Stimulated activated CD4-positive, alpha-beta T cell treated with anti-CD3 and anti-CD28 coated beads, Interleukin-15, amount 100 ng/mL, for 48 hours (primary cell): ENCODE measurements at places on chromosomes 5 and 9.

GRCh38 chr5:105619725-105620124 is 2051.0 kb downstream of the EFNA5 start:
- no peak for DNase-seq

DNA sequence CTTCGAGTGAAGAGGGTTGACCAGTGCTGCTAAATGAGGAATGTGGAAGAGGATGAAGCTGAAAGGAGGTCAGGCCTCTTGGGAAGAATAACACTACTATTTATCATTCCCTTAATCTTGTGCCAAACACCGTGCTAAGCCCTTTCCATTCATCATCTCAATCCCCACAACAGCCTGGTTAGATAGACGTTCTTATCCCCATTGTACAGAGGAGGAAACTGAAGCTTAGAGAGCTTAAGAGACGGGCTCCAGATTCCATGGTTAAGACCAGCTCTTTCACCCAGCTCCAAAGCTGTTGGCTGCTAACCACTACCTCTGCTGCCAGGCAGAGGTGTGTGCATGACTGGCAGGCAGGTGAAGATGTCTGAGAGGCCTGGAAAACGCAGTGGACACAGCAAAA is 868 bp upstream of the EPB41L4B start:
- DNase-seq = no peak

DNA sequence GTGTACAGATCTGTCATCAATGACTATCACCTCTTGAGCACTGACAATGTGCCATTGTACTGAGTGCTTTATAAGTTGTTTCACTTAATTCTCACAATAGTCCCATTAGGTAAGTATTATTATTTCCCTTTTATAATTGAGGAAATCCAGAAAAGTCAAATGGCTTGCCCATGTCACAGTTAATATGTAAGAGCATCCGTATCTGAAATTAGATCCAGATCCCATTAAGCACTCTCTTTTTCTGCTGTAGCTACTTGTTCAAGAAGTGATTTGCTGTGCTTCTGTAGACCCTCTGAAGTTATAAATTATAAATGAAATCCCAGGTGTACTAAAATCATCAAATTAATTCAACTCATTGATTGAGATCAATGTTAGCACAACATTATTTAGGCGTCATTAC is 94.7 kb downstream of the INIP start:
- no peak for DNase-seq

GRCh38 chr5:14250084-14250695 is 107.0 kb downstream of the TRIO start:
- DNase-seq = no peak

- DNase-seq = no peak
Measured at GRCh38 chr5:139707445-139708003, 59.4 kb downstream of the CXXC5 start.

- DNase-seq = no peak
Measured at GRCh38 chr5:39419796-39420195, 5.0 kb downstream of the DAB2 start.

DNA sequence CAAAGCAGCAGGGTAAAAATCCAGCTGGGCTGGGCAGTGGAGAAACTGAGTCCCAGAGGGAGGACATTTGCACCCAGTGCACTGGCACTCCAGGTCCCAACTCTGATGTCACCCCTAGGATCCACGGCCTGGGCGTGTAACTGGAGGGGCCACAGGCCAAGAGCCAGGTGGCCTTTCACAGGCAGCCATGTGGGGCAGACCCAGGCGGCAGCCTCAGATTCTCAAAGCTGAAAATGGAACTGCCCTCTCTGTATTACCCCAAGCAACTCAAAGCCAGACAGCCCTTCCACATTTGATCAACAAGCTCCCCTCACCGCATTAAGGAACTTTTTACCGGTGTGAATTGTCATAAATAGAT is 46.7 kb downstream of the RASGEF1C start:
- no peak for DNase-seq

DNA sequence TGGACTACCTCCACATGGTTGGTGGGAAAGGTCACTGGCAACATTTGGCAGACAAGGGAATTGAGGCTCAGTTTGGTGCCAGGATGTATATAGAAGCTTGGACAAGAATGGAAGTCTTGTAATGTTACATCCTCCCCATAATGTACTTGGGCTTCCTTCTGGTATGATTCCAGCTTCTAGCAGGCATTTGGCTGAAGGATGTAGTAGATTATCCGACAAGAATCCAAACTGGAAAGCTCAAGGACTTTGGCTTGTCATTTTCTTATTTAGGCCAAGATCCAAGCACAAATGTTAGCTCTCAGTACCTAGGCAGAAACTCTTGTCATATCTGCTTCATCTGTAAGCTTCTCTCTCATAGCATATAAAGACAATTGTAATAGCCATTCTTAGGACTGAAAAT is 209.1 kb downstream of the MAPKAP1 start:
- no peak for DNase-seq

GRCh38 chr9:83972286-83972685 is 7.7 kb downstream of the HNRNPK start:
- DNase-seq = no peak

GRCh38 chr5:1164696-1165630 is 36.4 kb upstream of the SLC6A19 start:
- no peak for DNase-seq

DNA sequence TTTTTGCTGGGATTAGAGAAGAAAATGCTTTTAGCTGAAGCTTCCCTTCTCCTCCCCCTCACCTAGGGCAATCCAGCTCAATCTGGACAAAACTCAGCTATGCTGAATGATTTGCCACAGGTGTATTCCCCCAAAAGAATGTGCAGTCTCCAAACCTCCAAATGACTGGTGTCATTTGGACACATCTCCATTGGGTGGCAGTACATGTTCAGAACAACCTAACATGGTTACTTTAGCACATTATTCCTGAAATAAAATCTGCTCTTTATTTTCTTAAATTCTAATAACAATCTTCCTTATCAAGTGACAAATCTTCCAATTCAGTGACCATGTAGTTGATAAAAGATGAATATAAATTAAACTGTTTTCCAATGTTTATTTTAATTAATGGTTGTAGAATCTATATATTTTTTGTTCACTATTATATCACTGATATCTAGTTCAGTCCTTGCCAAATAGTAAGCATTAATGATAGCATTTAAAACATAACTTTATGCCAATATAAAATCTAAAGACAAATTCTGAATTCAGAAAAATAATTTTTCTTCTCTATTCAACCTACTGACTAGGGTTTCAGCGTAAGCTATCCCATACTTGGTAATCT is 61.3 kb upstream of the MOCS2 start:
- no peak for DNase-seq

DNA sequence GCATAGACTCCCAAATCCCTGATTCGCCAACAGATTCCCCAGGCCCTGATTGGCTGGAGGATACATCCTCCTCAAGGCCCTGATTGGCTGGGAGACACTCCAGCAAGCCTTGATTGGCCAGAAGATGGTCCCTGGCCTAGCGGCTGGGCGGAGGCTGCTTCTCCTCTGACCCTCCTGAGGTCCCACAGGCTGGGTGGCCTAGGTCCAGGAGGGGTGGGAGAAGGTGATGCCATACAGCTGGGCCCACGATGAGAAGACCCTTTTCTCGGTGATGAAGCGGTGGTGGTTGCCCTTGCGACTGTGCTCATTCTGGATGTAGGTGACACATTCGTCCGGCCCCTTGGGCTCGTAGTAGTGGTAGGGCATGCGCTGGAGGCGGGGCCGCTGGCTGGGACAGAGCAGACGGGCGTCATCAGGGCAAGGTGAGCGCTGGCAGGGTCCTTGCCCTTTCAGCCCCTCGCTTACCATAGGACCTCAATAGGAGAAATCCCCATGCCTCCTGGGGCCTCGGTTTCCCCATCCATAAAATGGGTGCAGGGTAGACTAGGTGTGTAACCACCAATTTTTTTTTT is 9.0 kb upstream of the AK1 start:
- no peak for DNase-seq

DNA sequence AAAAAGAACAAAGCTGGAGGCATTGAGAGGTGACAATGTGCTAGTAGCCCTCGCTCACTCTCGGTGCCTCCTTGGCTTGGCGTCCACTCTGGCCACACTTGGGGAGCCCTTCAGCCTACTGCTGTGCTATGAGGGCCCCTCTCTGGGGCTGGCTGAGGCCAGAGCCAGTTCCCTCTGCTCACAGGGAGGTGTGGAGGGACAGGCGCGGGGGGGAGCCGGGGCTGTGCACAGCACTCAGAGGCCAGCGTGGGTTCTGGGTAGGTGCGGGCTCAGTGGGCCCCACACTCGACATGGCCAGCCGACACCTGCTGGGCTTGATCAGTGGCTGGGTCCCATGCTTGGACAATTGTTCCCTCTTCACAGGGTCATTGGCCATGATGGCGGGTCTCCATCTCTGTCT is 202.5 kb upstream of the GRAMD2B start:
- no peak for DNase-seq

DNA sequence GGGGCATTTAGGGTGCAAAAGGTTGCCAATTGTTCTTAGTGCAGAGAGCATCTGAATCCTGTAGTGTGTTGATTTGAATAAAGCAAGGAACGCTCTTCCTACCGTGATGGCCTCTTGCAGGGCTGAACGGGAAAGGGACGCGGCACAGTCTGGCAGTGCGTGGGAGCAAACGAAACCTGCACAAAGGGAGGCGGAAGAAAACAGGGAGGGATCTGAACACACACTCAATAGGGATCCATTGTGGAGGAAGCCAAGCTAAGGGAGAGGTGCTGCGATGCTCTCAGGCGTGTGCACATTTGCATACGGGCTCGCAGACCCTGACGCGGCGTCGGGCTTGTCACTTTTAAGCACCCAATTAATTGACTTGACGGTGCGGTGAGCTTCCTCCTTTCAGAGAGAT is 414.0 kb upstream of the IRX1 start:
- DNase-seq = no peak

GRCh38 chr9:113504725-113505590 is 41.4 kb downstream of the RGS3 start:
- DNase-seq = no peak

DNA sequence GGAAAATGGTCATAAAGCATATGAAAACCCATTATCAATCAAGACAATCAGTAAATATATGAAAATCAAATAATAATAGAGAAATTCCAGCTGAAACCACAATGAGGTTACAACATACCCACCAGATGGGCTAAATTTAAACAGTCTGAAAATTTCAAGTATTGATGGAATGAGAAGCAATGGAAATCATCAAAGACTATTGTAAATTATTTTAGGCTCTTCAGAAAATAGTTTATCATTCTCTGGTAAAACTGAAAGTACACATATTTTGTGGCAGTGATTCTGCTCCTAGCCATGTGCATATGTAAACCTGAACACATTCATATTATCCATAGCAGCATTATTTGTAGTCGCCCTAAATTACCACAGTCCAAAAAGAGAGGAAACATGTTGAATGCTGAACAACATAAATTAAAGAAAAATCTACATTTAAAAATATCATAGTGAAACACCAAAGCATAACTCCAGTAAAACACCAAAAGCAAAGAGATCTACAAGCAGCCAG is 215.3 kb downstream of the PRELID2 start:
- DNase-seq = no peak

- no peak for DNase-seq
Measured at GRCh38 chr9:79707589-79707988, 135.8 kb downstream of the TLE4 start.

DNA sequence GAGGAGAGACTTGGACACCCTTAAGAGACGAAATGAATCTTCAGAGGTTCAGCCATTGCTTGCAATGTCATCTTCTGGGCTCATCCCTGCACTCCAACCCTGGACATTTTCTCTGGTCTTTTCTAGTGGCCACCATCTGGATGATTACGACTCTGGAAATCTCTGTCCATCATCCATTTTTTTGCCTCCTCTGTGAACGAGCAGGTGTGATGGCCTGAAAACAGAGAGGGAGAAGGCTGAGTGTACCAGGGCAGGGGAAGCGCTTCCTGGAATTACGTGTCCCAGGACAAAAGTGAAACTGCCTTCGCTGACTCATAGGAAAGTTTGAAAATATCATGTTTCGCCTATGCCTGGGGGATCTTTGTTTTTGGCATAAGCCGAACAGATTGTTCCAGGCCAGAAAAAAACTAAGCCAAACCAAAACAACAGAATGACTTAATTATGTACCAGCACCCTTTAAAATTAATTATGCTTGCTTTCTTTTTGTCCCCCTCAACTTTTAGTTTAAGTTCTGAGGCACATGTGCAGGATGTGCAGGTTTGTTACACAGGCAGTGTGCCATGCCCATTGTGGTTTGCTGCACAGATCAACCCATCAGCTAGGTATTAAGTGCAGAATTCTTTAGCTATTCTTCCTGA is 31.9 kb downstream of the ANKRD33B start:
- DNase-seq = peak; percentile 34

GRCh38 chr5:180353048-180353979 is at the start of gene GFPT2:
GFPT2 (minus strand) TSS chr5:180353336; CDS start chr5:180353217, 119 bp downstream.
- peak; percentile 27 for DNase-seq

DNA sequence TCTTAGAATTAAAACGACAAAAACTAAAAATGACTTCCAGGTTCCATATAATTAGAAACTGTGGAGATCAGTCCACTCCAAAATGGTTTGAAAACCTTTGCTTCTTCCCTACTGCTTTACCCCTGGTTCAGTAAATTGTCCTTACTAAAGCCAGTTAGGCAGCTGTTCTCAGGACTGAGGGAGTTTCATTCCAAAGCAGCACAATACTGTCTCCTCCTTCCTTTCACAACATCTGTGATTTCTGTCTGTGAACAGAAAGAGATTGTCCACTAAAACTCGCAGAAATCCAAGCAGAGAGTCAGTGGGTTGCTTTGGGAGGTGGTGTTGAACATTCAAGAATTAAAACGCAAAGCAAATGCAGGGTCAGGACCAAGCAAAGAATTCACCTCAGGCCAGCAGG is 740.8 kb upstream of the ZNF608 start:
- no peak for DNase-seq

DNA sequence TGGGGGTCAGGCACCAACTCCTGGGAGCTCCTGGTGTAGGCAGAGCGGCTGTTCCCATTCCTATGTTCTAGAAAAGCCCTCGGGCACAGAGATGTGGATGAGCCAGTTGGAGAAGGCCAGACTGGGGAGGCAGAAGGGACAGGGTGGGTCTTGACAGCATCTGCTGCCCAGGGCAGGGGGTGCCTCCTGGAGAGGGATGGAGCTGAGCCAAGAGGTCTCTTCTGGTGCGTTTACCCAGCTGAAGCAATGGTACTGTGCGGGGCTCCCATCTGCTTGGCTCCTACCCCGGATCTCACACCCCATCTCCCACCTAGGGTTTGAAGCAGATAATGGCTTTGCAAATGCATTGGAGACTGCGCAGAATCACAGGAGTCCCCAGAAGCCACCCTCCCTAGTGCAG is 41.3 kb downstream of the SHB start:
- no peak for DNase-seq

- no peak for DNase-seq
Measured at GRCh38 chr5:142654578-142655058, 31.3 kb downstream of the FGF1 start.
